ENCODE measurements at places on chromosomes 2 and 18. TPM values are rescaled to one million over a fixed set of nuclear protein-coding genes. Genes with fewer than 3 reads are reported as not detected.
A peak's percentile ranks its signal among the peaks of the same experiment; 100 is the strongest.

Gene SLC30A3
- 102 TPM for total RNA-seq

Gene TXNDC2
- total RNA-seq: 3.6 TPM

Gene RGPD5
- 236 TPM for total RNA-seq

GRCh38 chr2:33521791-33522281, 45.4 kb downstream of the RASGRP3 start:
- peak; percentile 31 for DNase-seq
